KG1 (cell line): ENCODE measurements at places on chromosomes 12 and 14.

DNA sequence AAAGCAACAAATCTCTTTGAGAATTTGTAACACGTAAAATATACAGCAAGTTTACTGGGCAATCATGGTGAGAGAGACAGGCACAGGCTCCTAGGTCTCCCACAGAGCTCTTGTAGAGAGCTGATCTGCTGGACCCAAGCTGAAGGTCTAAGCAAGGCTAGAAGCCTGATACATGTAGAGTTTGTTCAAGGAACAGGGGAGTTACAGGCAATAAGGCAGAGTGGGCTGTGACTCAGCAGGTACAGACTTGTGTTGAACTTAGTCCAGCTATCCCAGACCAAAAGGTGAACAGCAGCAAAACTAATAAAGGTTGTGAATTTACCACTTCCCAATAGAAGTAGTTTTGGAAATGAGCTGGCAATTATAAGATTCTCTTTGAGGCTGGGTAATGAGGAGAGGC lies 273.6 kb downstream of the GRIN2B start:
- no peak for DNase-seq

DNA sequence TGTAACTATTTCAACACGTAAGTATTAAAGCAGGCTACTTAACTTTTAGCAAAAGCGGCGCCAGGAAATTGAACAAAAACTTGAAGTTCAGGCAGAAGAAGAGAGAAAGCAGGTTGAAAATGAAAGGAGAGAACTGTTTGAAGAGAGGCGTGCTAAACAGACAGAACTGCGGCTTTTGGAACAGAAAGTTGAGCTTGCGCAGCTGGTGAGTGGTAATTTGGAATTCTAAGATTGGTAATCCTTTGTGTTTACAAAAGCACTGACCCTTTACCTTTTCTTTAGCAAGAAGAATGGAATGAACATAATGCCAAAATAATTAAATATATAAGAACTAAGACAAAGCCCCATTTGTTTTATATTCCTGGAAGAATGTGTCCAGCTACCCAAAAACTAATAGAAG lies 4.0 kb downstream of the PNN start:
- no peak for DNase-seq

- no peak for DNase-seq
These were observed 39.7 kb downstream of the RAD51B start for GRCh38 chr14:67859169-67859749.

DNA sequence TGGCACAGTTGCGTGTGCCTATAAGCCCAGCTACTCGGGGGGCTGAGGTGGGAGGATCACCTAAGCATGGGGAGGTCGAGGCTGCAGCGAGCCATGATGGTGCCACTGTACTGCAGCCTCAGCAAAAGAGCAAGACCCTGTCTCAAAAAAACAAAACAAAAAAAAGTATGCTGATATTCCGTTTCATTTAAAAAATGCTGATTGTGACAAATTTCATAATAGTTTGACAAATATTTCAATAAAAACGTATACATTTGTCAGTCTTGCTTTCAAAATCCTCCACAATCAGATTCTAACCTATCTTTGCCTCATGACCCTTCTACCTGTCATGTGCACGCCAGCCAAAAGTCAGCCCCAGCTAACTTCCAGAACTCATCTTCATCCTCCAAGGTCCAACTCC lies 9.8 kb downstream of the USP44 start:
- DNase-seq = no peak

- DNase-seq = no peak
These were observed 135.3 kb downstream of the PAPOLA start for GRCh38 chr14:96637521-96637920.

GRCh38 chr14:53982546-53982945 lies 25.9 kb upstream of the BMP4 start:
- no peak for DNase-seq

- DNase-seq = no peak
These were observed 45.5 kb downstream of the SCN8A start for GRCh38 chr12:51636581-51636980.

DNA sequence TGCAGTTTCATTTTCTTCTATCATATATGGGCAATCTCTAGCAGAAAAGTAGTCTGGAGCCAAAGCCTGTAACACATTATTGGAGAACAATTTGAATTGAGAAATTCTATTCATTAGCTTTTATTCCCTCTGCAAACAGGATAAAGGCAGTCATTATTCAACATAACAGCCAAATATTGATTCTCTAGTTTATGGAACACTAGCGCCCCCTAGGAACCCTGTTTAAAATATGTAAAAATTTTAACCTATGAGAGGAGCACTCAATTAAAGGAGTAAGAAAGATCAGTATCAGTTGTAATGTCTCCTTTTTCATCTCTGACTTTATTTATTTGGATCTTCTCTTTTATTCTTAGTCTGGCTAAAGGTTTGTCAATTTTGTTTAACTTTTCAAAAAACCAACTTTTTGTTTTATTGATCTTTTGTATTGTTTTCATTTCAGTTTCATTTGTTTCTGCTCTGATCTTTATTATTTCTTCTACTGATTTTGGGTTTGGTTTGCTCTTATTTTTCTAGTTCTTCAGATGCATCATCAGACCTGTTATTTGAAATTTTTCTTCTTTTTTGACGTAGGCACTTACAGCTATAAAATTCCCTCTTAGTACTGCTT lies 4.8 kb upstream of the LMNTD1 start:
- DNase-seq = peak; percentile 4

GRCh38 chr14:71235875-71236274 lies 328.6 kb downstream of the PCNX1 start:
- DNase-seq = no peak

DNA sequence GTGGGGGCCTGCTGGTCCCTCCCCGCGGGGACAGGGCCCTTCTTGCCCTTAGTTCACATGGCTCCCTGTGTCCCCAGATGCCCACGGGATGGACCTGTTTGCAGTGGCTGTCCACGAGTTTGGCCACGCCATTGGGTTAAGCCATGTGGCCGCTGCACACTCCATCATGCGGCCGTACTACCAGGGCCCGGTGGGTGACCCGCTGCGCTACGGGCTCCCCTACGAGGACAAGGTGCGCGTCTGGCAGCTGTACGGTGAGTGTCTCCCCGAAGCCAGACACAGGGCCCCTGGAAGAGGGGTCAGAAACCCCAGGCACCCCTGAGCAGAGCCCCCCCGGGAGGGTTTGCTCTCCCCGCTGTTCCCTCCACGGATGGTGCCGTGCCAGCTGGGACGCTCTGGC lies 13.4 kb downstream of the MMP17 start:
- DNase-seq = no peak

- DNase-seq = no peak
These were observed 468.9 kb downstream of the RGS6 start for GRCh38 chr14:72401101-72401625.

- DNase-seq = no peak
These were observed 49.2 kb downstream of the TESC start for GRCh38 chr12:117050060-117050459.
